HT1080 (cell line): ENCODE measurements at places on chromosomes 1 and 21.
A peak's percentile ranks its signal among the peaks of the same experiment; 100 is the strongest.

GRCh38 chr1:156727926-156728598 is at the start of gene METTL25B:
Gene METTL25B, plus strand, starts transcription at chr1:156728469. Its CDS starts 636 bp downstream, at chr1:156729105.
- no peak for DNase-seq

DNA sequence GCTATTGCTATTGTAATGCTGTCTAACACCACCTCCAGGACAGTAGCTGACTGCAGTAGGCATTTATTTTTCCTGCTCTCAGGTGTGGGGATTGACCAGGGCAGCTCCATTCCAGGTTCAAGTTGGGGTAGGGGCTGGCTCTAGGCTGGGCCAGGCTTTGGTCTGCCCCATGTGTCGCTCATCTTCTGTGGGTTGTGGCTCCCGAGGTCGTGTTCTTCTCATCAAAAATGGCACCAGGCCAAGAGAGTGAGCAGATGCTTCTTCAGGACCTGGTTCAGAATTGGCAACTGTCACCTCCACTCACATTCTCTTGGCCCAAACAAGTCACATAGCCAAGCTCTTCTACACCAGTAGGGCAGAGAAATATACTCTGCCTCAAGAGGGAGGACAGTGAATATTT is 133.7 kb downstream of the PTPRU start:
- no peak for DNase-seq

DNA sequence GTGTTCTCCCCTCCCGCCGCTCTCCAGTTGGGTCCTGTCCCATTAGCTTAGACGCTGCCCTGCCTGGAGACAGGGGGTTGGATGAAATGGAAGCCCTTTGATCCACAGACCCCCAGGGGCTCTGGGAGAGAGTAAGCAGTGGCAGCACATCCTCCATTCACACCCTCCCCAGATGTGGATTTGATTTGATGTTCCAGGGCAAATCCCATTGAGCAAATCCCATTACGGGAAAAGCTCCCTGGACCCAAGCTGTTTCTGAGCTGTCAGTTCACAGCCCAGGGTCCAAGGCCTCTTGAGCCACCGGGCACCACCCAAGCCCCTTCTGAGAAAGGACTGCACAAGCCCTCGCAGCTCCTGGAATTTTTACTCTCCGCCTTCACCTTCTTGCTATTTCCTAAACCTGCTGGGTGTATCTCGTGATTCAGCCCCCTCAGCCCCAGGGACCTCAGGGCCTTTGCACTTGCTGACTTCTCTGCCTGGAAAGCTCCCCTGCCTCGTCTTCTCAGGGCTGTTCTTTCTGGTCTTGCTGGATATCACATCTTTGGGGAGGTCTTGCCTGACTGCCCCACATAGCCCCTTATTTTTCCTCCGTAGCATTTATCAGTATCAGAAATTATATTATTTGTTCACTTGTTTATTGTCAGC is 101.1 kb downstream of the PAX7 start:
- DNase-seq = no peak

DNA sequence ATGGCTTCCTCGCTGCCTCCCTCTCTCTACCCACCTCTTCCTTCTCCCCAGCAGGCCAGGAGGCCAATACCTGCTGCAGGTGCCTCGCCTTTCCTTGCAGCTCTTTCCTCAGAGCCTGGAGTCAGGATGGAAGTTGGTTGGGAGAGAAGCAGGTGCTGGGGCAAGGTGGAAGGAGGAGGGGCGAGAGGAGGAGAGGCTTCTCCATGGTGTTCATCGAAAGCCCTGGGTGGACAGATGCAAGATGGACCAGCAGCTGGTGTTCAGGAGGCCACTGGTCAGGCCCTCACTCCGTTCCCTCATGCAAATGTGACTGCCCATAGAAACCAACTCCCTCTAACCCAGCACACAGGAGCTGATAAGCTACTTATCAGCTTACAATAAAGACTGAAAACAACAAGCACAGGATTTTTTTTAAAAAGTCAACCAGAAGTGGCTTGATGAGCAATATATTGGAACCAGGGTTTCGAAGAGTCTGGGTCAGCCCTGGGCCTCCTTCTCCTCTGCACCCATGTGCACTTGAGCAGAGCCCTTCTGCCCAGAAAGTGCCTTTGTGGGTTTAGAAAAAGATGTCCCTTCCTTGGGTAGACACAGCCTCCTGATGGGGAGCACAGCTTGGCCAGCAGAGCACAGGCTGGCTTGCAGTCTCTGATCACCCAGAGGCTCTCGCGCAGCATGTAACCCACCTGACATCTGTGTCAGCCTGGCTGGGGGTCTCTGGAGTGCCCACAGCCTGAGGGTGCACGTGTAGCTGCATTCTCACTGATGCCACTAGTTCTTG is 16.6 kb upstream of the GSTM4 start:
- no peak for DNase-seq

GRCh38 chr1:38055398-38055797 is 8.8 kb upstream of the POU3F1 start:
- DNase-seq = peak; percentile 53

DNA sequence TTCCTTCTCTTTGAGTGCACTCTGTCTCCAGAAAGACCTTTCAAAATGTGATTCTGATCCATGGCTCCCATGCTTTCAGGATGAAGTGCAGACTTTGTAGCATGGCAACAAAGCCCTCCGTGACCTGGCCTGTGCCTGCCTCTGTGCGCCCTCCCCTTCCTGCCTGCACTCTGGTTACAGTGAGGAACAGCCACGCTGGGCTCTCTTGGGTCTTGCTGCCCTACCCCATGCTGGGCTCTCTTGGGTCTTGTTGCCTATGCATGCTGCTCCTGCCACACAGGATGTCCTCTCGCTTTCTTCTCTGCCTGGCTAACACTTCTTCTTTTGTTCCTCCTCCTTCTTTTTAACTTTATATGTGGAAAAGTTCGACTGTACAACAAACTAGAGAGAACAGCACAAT is 28.0 kb downstream of the LMOD1 start:
- DNase-seq = no peak

- DNase-seq = peak; percentile 96
Measured at GRCh38 chr1:143691400-143691891, 280.3 kb downstream of the FAM72C start.

DNA sequence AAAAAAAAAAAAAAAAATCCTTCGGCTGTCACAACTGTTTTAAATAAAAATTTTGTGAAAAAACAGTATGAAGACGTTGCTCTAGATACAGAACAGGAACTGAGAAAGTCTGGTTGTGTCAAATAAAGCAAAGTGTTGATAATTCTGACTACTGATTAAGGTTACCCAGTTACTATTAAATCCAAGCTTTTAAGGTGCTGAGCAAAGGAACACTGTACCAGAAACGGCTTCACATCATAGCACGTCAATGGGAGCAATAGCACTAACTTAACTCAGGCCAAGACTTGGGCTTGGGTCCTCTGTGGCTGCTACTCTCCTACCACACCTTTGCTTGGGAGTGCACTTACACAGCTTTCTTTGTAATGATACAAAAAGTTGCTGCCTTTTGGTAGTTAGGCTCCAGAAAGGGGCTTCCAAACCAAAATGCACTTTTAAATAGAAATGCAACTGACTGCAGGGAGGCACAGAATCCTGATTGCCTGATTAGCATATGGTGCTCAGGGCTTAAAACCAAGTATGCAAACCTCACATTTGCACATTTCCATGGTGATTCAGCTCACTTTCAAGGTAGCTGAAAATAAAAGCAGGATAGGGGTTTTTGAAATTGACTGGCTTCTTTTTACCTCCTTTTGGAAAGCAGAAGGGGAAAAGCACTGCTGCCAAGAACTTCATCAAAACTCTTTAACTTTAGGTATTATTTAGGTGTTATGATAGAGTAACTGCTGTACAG is 6.3 kb downstream of the MCL1 start:
- peak; percentile 45 for DNase-seq

DNA sequence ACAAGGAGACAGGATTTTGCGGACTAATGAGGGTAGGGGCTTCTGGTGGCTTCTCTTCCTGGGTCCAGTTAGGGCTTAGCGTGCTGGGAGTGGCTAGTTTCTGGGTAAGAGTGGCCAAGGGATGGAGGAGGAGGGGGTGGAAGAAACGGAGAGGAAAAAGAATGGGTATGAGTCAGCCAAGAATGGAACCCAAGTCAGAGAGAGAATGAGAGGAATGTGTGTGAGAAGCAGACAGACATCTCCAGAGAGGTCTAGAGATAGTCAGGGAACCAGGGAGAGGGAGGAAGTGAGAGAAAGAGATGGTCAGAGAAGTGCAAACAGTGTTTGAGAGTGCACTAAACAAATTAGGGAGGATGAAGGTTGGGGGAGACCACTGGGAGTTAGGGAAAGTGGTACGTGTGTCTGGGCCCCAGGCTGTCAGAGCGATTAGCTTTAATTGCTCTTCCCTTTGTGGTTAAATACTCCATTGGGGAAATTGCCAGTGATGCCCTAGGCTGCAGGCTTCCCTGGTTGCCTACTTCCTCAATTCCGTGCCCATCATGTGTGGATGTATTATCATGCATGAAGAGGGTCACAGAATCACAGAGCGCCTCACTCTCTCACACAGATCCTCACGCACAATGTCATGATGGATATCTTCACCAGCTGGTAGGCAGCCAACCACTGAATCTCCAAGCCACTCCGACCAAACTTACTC is 1.4 kb downstream of the PEA15 start:
- peak; percentile 86 for DNase-seq

DNA sequence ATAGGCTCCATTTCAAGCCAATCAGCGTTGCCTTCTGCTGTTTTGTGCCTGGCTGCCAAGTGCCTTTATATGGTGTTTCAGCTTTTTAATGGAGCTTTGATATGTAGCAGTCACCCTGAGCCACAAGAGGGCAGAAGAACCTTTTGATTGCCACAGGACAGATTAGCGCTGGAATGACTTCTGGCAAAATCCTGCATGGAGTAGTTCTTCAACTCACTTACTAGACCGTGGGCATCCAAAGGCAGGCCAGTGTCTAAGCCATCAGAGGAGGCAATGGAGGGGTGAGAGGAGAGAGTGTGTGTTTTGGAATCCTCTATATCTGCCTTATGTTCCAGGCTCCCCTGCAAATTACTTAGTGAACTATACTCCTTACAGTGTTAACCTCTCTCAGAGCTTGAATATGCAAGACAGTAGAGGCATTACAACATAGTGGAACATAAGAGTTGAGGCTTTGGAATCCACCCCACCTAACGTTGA is 56.2 kb downstream of the ST3GAL3 start:
- peak; percentile 80 for DNase-seq

- DNase-seq = no peak
Measured at GRCh38 chr1:169112241-169112640, 5.8 kb downstream of the ATP1B1 start.

DNA sequence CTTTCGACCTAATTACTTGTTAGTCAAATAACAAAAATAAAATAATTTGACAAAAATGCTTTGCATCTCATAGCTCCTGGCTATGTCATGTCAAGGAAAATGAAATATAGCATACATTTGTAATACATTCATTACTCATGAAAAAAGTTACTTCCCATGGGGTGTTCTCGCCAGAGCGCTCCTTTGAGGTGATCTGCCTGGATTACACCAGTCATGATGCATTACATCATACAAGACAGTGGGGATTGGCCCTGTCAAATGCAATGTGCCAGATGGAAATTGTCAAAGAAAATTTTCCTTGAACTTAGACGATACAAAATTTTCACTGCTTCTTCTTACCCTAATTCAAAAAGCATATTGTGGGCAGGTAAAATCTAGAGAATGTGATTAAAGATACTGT is 215.6 kb upstream of the B3GALT2 start:
- DNase-seq = no peak

- peak; percentile 16 for DNase-seq
Measured at GRCh38 chr1:146039844-146040194, 18.3 kb upstream of the HJV start.

GRCh38 chr1:159532922-159533321 is 2.9 kb downstream of the OR10J5 start:
- peak; percentile 54 for DNase-seq

DNA sequence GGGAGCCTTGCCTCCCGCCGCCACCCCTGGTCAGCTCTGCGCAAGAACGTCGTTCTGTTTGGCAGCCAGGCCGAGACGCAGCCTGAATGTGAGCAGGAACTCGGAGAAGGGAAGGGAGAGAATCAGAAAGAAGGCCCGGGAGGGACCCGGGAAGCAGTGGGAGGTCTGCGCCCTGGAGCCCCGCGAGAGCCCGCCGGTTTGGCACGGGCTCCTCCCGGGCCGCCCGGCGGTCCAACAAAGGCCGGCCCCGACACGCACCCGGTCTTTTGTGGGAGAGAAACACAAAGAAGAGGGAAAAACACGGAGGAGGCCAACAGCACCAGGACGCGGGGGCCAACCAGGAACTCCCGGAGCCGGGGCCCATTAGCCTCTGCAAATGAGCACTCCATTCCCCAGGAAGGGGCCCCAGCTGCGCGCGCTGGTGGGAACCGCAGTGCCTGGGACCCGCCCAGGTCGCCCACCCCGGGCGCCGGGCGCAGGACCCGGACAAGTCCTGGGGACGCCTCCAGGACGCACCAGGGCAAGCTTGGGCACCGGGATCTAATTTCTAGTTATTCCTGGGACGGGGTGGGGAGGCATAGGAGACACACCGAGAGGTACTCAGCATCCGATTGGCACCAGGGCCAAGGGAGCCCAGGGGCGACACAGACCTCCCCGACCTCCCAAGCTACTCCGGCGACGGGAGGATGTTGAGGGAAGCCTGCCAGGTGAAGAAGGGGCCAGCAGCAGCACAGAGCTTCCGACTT is 2.7 kb upstream of the OLIG2 start:
- no peak for DNase-seq

DNA sequence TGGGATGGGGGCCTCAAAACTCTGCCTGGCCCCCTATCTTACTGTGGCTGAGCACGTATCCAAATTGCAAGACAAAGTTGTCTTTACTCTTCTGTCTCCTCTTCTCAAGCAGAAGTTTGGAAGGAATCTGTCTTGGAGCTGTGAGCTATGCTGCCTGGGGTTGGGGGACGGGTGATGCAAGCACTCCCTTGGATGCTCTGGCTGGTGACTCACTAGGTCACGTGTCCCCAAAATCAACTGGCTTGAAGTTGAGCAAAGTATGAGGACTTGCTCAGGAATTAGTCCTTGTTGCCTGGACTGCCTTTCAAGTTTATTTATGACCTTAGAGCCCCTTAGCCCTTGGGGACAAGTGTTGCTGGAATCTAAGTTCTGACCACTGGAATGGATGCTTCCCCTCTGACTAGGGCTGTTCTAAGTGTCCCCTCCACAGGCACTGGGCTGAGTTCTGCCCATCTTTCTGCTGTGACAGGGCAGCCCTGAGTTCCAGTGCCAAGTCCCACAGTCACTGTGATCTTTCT is 269.5 kb downstream of the HHAT start:
- peak; percentile 93 for DNase-seq

DNA sequence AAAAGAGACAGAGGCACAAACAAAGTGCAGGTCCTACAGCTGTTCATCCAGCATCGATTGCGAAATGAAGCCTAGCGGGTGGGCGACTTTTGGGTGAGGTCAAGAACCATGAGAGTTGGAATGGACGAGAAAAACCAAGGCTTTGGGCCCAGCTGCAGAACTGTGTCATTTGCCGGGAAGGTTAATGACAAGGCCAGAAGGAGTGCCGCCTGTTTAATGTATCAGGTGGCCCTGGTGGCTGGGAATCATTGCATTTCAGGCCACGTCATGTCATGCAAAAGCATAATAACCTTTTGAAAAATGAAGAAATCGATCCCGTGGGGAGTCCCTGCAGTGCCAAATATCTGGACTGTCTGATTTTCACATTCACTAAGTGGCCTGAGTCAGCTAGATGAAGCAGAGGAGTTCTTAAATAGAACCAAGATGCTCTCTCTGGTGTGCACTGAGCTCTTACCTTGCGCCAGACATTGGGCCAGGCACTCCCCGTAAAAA is 8.1 kb upstream of the RCC2 start:
- DNase-seq = no peak

- DNase-seq = no peak
Measured at GRCh38 chr1:243507672-243508302, 251.9 kb downstream of the SDCCAG8 start.

- no peak for DNase-seq
Measured at GRCh38 chr1:34796990-34797389, 4.2 kb downstream of the GJA4 start.
